Non-pigmented ciliary epithelial cell (primary cell): ENCODE measurements at places on chromosomes 16 and 17.

DNA sequence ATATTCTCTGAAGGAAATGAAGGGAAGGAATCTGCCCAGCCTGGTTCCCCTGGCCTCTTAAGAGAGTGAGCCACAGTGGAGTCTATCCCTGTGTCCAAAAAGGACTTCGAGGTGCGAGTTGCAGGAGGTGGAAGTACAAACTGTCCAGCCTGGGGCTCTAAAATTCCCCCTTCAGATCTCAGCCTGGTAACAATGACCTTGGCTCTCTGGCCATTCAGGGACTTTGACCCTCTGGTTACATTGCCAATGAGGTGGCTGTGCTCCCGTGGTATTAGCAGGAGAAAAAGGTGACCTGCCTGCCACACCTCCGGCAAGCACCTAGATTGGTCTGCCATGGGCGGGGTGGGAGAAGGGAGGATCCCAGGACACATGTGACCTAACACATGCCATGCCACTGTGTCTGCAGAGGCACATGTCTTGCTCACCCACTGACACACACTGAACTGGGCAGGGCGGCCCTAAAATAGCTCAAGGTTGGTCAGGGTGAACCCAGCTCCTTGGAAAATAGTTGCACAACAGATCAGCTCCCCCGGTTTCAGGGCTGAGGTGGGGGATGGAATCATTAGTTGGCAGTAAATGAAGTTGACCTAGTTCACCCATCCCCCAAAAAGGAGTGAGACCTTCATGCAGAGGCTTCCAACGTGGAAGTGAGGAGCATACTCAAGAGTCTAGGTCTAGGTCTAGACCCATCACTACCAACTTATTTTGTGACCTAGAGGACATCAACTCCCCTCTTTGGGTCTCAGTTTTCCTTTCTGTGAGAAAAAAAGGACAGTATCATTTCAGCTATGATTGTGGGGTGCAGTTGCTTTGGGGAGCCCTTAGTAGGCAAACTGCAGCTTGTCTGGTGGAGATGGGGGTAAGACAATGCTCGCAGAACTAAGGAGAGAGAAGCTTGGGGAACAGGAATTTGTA, 2.2 kb downstream of the NR1D1 start:
- DNase-seq: no peak

GRCh38 chr17:61461586-61461966, 9.4 kb downstream of the TBX4 start:
- DNase-seq: no peak

DNA sequence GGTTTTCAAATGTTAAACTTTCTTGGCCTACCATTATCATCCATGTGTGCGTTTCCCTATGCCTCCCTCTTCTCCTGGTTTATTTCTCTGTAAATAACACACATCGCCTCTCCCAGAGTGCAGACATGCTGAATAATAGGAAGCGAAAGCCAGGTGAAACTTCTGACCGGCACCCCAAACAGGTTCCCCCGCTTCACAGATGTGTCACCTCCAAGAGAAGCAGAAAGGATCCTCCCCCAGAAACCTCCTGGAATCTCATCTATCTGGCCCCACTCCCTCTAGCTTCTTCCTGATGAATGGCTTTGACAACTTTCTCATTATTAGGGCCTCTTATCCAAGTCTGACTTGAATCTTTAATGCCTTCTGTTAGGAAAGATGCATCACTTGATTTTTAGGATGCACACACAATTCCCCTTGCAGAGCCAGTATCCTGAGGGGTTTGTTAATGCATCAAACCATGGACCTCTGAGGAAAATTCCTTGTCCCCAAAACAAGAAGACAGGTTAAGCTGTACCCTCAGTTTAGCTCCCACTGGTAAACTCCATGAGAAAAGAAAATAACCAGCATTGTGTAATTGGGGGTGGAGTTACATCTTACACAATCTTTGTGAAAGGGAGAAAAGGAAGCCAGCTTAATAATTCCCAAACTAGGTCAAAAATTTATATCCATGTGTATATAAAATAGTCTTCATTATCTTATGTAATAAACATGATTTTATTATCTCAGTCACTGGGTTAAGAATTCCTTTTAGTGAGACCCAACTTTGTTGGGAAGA, 20.1 kb upstream of the HYDIN start:
- no peak for DNase-seq

DNA sequence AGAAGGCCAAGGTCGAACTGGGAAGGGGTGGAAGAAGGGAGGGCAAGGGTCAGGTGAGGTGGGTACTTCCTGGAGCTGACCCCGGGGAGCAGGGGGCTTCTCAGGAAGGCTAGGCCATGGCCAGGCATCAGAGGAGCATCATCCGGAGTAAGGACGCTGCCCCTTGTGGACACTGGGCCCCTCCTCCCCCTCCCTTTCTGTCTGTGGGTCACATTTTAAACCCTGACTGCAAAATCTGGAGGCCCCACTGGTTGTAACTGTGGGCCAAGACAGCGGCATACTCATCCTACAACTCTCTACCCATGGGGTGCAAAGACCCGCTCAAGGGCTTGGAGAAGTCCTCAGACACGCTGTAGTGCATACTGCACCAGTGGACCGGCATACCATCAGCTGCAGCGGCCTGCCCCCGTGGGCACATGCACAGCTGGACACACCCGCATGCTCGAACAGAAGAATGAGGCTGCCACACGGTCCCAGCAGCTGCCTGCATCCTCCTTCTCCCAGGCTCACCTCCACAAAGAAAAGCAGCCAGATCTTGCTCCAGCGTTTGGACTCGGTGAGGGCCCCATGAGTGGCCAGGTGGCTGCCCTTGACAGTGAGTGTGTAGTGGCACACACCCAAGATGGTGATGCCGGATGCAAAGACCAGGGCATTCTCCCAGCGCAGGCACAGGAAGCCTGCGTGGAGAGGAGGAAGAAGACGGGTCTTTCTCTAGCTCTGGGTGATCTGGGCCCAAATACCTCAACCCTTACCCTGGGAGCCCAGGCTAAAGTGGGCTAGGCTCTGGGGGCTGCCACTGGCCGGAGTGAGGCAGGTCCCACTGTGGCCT, 1.2 kb downstream of the FADS6 start:
- no peak for DNase-seq

GRCh38 chr16:2529961-2530628, 1.1 kb downstream of the CEMP1 start:
- no peak for DNase-seq

DNA sequence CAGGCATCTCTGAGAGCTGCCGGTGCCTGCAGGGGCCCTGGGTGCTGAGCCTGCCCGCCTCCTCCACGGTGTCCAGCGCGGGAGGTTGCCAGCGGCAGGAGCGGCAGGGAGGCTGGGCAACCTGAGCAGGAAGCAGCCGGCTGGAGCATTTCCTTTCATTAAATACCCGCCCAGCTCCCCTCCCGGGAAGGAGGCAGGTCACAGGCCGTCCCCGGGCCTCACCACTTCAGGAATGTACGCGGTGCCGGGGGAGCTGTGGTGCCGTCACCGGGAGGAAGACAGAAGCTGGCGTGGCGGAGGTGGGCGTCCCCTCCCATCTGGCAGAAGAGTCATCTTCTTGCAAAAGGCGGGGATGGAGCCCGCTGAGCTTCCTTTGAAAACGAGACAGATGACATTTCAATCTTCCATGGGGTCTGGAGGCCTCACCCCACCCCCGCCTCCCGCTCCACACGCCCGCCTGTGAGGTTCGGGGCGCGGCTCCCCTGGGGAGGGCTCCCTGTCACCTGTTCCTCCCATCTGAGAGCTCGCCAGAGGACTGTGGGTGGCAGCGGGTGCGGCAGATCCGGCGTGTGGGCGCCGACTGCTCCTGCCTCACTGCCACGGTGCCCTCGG, 16.0 kb downstream of the SOX8 start:
- DNase-seq: no peak

DNA sequence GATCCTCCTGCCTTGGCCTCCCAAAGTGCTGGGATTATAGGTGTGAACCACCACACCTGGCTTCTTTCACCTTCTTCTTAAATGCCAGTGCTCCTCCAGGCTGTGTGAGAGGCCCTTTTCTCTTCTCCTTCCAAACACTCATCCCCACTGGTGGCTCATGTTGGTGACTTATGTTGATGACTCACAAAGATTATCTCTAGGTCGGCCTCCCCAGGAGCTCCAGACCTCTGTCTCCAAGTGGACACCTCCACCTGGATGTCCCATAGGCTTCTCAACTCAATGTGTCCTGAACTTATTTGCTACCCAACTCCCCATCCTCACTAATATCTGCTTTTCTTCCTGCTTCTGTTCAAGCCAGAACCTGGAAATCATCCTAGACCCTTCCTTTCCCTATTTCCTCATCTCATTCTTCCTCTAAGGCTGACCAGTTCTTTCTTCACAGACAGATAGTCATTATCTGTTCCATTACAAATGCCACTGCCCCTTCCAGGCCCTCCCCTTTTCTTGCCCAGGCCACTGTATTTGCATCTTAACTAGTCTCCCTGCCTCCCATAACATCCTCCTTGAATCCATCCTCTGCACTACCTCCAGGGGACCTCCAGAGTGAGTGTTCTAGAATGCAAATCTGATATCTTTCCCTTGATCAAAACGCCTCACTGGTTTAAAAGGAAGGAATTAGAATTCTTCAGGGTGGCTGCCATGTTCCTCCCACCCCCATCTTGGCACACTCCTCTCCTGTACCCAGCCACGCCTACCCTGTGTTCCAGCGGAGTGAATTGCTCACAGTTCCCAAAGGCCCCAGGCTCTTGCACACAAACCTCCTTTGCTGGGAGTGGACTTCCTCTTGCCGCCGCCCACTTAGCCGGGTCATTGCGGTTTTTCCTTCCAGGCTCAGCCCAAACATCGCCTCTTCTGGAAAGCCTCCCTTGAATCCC, 34.8 kb upstream of the FBXO47 start:
- DNase-seq: no peak

DNA sequence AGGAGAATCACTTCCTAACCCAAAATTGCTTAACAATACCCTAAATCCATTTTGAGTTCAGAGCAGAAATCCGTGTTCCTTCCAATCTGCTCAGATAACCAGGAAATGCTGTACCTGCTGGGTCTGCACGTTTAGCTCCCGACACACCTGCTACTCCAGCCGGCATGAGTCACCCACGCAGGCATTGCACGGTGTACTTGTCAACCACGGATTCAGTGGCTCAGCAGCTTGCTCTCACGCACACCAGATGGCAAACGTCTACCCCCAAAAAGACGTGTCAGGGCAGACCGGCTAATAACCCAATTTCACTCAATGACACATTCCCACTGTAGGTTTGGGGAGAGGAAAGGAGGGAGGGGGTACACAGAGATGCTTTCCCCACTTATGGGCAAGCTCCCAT, 468.1 kb downstream of the SOX9 start:
- no peak for DNase-seq

DNA sequence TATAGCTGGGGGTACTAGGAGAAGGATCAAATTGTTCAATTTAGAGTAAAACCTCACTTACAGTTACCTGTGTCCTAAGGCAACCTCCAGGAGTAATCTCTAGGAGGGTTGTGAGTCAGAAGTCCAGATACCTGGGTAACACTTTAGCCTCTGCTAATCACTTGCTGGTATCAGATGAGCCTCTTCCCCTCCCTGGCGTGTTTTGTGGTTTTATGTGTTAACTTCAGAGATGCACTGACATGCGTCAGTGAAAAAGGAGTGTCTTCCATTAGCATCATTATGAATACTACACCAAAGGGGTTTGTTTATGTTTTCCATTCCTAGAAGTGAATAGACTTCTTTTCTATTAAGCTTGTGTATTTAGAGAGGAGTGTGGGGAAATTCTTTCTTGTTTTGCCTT, 208.2 kb downstream of the FTO start:
- no peak for DNase-seq

DNA sequence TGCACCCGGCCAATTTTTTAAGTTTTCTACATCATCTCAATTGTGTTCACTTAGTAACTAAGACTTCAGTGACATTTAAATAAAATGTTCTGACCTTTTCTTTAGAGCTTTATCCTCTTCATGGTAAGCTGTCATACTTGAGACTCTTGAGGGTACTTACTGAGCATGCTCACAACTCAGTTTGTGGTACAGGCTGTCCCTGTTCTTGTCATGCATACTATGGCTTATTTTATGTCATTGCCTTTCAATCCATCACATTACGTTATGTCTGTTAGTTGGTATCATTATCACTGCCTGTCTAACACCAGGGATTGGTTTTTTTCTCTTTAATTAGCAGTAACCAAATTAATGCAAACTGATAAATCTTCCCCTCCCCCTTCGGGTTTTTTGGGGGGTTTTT, 41.9 kb upstream of the RHBDL3 start:
- DNase-seq: no peak

GRCh38 chr16:67399749-67400704, 6.7 kb upstream of the TPPP3 start:
- DNase-seq: no peak

DNA sequence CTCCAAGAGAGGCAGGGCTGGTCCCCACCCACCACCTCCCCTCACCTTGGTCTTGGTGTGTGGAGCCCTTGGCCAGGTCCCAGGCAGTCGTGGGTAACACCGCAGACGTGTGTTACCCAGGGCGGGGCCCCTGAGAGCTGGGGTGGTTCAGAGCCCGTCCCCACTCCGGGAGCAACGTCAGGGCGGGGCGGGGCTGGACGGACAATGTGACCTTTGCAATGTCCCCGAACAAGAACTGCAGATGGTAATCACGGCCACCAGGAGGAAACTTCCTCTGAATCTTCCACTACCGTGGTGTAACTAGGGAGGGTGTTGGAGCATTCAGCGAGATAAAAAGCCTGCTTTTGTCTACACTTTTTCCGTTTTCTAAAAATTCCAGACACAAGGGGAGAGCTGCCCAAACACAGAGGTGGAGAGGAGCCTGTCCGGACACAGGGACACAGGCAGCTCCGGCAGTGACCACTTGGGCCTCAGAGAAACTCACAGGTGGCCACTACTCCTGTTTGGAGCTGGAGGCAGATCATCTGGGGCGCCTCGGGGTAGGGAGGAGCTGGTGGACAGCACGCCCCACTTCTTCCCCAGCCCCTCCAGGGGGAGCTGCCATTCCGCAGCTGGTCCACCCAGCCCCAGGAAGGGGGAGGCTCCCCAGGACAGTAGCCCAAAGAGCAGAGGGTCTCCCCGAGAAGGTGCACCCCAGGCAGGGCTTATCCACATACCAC, 14.2 kb upstream of the SLC38A10 start:
- no peak for DNase-seq

- DNase-seq: no peak
Measured at GRCh38 chr16:85716022-85716679, 27.4 kb upstream of the GINS2 start.

DNA sequence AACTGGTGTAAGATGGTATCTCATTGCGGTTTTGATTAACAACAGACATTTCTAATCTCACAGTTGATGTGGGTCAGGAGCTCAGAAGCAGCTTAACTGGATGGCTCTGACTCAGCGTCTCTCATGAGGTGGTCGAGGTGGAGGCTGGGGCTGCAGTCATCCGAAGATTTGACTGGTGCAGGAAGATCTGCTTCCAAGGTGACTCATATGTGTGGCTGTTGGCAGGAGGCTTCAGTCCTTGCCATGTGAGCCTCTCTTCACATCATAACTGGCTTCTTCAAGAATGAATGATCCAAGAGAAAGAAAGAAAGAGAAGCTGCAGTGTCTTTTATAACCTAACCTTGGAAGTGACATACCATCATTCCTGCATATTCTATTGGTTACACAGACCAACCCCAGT, 376.1 kb downstream of the SEC14L1 start:
- peak; percentile 67 for DNase-seq
